ENCODE measurements at places on chromosomes 6 and 20. TPM values are rescaled to one million over a fixed set of nuclear protein-coding genes. Genes with fewer than 3 reads are reported as not detected.

The PSMB8 gene
- 29.1 TPM for total RNA-seq

The SLC17A9 gene
- 0.28 TPM for total RNA-seq

The KHDC3L gene
- total RNA-seq = not detected

The SPATS1 gene
- not detected for total RNA-seq

The RSPO3 gene
- total RNA-seq = not detected

The CALHM6 gene
- 0.68 TPM for total RNA-seq

The GRM4 gene
- total RNA-seq = 1.1 TPM

The RGS17 gene
- 1.4 TPM for total RNA-seq

The LZTS3 gene
- total RNA-seq = 14.4 TPM

The CTAGE9 gene
- not detected for total RNA-seq

The EPB41L1 gene
- 16.7 TPM for total RNA-seq

The TMEM74B gene
- total RNA-seq = 0.36 TPM

The HLA-DOA gene
- not detected for total RNA-seq

The PROKR2 gene
- not detected for total RNA-seq

Data from nasal cavity respiratory epithelium epithelial cell of viscerocranial mucosa (primary cell).